ENCODE measurements at places on chromosomes 1 and 21. TPM values are rescaled to one million over a fixed set of nuclear protein-coding genes. Genes with fewer than 3 reads are reported as not detected.

DNA sequence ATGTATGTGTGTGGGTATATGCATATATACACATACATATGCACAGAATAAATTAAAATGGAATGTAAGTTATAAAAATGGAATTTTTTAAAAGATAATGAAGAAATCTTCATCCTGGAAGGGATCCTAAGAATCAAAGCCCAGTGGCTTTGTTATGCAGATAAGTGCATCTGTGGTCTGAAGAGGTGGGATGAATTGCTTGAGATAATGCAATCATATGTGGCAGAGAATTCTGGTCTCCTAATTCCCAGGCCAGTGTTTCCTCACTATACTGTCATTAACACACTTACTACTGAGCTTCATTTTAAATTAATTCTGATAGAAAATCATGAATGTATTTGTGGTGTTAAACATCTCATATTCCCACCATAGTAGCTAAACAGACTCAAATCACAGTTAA is 86.7 kb upstream of the PRMT6 start:
- DNase-seq = no peak

- DNase-seq = no peak
These were observed 54.4 kb downstream of the PRSS38 start for GRCh38 chr1:227869851-227870305.

- no peak for DNase-seq
These were observed 47.8 kb downstream of the PTPN14 start for GRCh38 chr1:214503553-214503952.

- DNase-seq = no peak
These were observed 114.1 kb downstream of the LHX4 start for GRCh38 chr1:180343921-180344769.

GRCh38 chr1:66628926-66629325 is 95.0 kb downstream of the SGIP1 start:
- no peak for DNase-seq

- DNase-seq = no peak
These were observed 154.8 kb upstream of the RAB4A start for GRCh38 chr1:229116114-229116513.

DNA sequence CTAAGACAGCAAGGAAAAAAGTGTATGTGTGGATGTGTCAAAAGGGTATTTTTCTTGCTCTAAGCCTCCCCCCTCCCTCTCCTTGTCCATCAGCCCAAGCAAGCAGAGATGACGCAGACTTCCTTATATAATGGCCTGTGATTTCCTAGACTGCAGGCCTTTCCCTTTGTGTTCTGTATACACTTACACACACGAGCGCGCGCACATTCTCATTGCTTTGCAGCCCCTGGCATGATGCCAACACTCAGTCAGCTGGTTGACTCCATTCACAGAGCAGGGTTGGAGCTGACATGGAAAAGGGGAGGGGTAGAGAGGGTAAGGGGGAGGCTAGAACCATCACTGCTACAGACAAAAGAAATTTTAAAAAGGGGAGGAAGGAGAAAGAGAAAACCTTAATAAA is 41.8 kb downstream of the GATAD2B start:
- DNase-seq = peak; percentile 89

DNA sequence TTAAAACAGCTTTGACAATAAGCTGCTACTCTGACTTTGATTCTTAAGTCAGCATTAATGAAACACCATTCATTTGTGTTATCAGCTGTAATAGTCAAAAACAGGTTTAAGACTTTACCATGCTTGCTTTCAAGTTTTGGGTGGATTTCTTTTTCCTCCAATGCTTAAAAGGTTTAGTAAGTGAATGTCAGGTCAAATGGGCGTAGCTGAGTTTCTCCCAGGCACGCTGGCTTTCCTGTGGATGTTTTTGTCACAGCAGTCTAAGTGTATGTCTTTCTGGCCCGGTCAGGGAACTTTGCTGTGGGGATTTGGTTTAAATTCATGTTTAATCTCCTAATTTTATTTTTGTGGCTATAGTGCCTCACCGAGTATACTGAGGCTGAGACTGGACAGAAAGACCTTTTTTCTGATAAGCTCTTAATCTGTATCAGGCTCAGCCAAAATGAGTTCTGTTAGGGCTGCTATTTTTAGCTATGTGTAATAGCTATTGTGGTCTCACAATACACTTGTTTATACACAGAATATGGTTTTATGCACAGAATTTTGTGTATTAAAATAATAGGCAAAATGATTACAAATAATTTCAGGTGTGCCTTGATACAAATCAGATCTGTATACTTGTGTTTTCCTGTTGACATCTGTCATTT is 292.8 kb downstream of the DISC1 start:
- DNase-seq = no peak

GRCh38 chr1:182927693-182928433 is 25.1 kb downstream of the SHCBP1L start:
- no peak for DNase-seq

DNA sequence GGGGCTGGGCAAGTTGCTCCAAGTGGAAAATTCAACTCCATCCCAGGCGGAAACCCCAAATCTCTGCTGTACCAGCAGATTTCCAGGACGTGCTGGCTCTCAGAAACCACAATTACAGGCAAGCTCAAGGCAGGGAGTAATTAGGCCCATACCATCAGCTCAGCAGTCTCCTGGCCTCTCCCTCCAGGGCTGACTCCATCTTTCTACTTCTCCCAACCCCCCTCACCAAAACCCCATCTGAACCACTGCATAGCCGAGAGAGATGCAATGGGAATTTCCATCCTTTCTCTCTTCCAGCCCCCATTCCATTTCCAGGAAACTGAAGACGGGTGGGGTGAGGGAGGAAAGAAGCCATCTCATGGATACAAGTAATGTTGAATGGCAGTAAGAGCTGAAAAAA is 41.2 kb downstream of the ARHGEF11 start:
- no peak for DNase-seq

GRCh38 chr1:69320757-69321211 is 246.9 kb upstream of the LRRC7 start:
- DNase-seq = no peak

GRCh38 chr1:65613884-65614283 is 178.8 kb upstream of the PDE4B start:
- DNase-seq = no peak

GRCh38 chr1:25011275-25011674 is 81.2 kb upstream of the RUNX3 start:
- DNase-seq = no peak

- no peak for DNase-seq
These were observed at the start of gene FMOD for GRCh38 chr1:203351037-203351625. TSS of gene FMOD (minus strand) at chr1:203351122. CDS start at chr1:203348270, 2,852 bp downstream.

DNA sequence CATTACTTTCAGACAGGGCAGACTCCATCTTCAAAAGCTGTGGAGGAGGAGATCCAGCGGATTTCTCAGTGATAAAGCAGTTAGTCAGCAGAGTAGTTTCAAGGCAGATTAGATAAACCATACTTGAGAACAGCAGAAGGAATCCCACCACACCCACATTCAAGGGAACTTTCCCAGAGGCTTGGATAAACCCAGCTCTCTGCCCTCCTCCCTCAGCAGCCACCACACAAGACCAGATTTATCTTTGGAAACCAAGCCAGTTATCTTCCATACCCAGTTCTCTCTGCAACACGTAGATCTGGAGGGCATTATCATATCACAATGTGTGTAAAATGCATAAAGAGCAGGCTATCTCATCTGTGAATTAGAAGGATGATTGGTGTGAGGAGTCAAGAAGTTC is 40.2 kb downstream of the GFI1 start:
- DNase-seq = no peak

DNA sequence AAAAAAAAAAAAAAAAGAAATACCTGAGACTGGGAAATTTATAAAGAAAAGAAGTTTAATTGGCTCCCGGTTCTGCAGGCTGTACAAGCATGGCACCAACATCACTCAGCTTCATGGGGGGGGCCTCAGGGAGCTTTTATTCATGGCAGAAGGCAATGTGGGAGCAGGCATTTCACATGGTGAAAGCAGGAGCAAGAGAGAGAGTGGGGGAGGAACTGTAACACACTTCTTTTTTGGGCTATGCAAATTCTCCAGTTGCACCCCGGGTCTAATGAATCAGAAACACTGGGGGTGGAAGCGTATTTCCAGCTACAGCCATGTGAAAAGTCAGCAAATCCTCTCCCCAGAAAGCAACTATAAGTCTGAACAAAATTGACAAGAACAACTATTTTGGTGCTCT is 11.8 kb upstream of the SOD1 start:
- no peak for DNase-seq

- DNase-seq = no peak
These were observed 249.9 kb downstream of the LRRIQ3 start for GRCh38 chr1:73948055-73948454.

DNA sequence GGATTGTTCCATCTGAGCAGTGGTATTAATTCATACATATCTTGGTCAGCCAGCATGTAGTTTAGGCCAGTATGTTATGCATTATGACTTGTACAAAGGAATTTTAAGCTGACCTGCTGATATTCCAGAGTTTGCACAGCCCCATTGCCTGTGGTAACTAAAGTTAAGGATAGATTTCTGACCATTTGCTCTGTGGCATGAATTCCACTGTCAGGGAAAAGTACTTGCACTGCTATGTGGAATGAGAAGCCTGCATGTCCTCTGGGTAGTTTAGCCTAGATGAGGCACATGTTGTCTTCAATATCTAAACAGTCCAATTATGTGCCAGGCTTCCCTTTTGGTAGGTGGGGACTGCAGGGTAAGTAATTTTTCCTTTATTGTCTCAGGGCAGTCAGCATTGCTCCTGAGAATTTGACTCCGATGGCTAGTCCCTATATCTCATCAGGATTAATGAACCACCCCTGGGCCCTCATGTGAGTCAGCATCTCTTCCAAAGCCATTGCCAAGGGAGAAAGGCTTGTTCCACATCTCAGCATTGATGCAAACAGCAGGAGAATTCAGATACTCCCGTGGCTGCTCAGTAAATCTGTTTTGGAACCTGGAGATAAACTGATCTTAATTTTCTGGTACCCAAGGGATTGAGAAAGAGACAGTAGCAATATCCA is 30.2 kb downstream of the NEK7 start:
- DNase-seq = no peak

DNA sequence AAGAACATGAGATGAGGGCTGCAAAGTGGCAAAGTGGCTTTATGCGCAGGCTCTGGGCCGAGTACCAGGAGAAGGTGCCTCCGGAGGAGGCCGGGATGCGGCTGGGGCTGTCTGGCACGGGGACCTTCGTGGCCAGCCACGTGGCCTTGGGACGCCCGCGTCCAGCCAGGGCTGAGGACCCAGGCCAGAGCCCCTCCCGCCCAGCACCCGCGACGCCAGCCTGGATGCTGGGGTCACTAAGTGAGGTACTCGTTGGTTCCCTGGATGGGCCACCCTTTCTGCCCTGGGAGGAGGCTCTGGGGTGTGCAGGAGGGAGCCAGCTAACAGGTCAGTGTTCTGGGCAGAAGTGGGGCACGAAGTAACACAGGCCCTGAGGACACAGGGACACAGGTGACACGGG is 12.6 kb downstream of the SCNN1D start:
- DNase-seq = peak; percentile 26

DNA sequence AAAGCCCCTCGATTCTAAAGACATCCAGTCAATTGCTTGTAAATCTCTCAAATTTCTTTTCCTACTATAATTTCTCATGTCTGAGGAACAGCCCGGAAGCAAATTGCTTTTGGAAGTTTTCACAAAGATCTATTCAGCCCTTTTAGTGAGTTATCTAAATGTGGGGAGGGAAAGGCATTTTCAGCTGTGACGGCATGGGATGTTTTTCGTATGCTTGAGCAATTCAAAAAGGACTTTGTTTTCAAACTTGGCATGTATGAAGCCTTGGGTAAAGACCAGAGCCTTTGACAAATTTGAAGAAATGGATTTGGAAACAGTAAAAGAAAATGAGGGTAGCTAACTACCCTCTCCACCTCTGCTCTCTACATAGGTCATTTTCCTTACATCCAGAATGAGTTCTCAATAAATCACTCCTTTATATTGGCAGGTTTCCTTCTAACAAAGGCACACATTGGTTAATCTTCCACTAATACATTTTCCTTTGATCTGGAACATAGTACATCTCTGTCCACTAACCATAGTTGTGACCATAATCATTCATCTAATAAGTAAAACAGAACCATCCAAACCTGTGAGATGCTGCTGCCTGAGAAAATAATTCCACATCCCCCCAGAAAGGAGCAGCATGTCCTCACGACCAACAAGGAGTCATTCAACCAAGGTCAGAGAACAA is 66.1 kb upstream of the ADAM30 start:
- DNase-seq = no peak

- no peak for DNase-seq
These were observed 143.4 kb upstream of the KCNK2 start for GRCh38 chr1:214939180-214939579.

DNA sequence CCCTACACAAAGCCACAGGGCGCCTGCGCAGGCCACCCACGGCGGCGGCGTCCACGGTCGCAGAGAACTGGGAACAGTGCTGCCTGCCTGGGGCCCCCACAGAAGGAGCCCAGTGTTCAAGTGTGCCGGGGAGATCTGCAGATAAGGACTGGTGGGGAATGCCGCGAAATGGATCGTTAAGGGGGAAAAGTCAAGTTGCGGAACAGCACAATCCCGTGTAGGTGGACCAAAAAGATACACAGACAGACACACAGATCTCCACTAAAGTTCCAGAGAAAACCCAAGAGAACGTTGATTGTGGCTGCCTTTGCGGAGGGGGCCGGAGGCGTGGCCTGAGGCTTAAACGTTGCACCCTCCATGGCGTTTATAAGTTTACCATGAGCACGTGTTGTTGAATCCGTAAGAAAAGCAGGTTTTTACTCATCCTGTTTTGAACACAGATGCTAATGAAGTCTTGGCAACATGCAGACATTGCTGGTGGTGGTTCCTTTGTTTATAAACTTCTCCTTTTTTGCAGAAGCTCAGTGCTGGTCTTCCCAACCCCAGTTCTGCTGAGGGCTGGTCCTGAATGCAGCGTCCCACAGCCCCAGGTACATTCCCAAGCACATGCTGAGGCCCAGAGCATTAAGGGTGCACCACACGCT is 4.1 kb downstream of the SPATC1L start:
- no peak for DNase-seq

- DNase-seq = no peak
These were observed 63.1 kb downstream of the LAMC2 start for GRCh38 chr1:183248989-183249691.

DNA sequence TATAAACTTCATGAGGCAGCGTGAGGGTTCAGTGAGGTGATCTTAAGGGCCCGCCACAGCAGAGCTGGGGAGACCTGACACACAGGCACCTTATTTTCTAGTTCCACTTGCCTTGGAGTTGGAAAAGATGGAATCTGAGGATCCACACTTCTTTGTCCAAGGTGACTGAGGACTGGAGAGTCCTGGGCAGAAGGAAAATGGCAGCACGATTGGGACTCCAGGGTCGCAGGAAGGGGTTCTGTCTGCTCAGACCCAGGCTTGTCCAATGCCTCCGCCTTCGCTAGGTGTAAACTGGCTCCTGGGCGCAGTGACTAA is 1.3 kb downstream of the GALE start:
- no peak for DNase-seq

GRCh38 chr1:155540000-155540874 is 22.4 kb downstream of the ASH1L start:
- DNase-seq = no peak

GRCh38 chr1:164735315-164736052 is 176.5 kb downstream of the PBX1 start:
- DNase-seq = no peak

FCGR1A gene
- total RNA-seq = 1.1 TPM

FAM177B gene
- total RNA-seq = not detected

FAM72B gene
- total RNA-seq = 0.67 TPM

NBPF4 gene
- not detected for total RNA-seq

DNASE2B gene
- total RNA-seq = not detected

GBP7 gene
- total RNA-seq = not detected

FNDC5 gene
- total RNA-seq = 156 TPM

CNTN2 gene
- total RNA-seq = 0.64 TPM

CRNN gene
- total RNA-seq = not detected

KAZN gene
- 2.2 TPM for total RNA-seq

VWA5B1 gene
- total RNA-seq = not detected

SH2D2A gene
- 1.0 TPM for total RNA-seq

HCN3 gene
- 1.5 TPM for total RNA-seq

AGBL4 gene
- 0.50 TPM for total RNA-seq

TLR5 gene
- total RNA-seq = 2.5 TPM

Measured in left ventricle myocardium superior (tissue), 1 donor.